ENCODE measurements at places on chromosomes 2 and 18.

- peak; percentile 87 for DNase-seq
These were observed 20.0 kb downstream of the KCNF1 start for GRCh38 chr2:10931710-10932255.

GRCh38 chr18:76460482-76460881 is 34.6 kb downstream of the ZNF516 start:
- no peak for DNase-seq

DNA sequence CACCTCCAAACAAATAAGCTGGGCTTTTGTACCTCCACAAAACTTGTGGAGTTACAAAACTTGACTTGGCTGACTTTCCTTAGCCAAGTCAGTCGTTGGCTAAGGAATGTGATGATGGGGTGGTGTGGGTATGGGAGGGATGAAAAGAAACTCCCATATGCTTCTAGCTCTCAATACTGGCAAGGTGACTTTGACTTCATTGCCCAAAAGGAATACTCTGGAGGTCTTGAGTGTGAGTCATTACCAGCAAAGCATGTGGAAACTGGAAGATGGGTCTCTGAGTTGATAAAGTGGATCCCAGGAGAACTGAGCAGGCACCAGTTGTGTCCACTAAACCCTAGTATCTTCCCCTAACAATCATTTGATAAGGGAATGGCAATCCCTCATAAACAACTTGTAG is 226.7 kb downstream of the GULP1 start:
- peak; percentile 32 for DNase-seq

GRCh38 chr2:110848519-110849030 is 116.2 kb downstream of the ACOXL start:
- no peak for DNase-seq

DNA sequence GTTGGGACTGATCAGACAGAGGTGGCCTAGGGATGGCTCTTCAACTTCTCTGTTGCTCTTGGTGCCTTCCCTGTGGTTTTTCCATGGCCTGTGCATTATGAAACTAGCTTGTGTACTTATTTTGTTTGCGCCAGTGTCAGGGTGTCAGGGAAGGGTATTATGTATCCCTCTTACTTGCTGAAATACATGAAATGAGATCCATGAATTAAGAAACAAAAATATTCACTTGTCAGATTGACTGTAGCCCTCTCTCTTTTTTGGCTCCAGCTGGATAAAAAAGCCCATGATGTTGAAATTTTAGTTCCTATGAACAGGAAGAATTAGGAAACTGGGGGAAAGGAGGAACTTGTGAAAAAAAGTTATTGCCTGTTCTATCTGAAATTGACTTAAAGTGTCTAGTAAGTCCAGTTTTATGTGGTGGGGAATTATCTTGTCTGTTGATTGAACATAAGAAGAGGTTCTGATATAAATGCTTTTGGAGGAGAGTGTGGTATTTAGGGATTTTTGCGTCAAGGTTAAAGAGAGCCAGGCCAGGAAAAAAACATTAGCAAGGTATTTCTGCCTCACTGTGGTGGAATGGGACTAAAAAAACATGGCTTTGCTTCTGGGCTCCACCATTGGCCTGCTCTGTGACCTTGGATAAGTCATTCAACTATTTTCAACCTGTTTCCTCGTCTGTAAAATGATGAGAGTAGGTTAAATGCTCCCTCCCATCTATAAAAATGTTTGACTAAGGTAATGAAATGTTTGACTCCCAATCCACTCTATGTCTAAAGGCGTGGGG is 12.0 kb downstream of the UGP2 start:
- no peak for DNase-seq

GRCh38 chr18:23542461-23542860 is 39.1 kb downstream of the RMC1 start:
- peak; percentile 71 for DNase-seq

DNA sequence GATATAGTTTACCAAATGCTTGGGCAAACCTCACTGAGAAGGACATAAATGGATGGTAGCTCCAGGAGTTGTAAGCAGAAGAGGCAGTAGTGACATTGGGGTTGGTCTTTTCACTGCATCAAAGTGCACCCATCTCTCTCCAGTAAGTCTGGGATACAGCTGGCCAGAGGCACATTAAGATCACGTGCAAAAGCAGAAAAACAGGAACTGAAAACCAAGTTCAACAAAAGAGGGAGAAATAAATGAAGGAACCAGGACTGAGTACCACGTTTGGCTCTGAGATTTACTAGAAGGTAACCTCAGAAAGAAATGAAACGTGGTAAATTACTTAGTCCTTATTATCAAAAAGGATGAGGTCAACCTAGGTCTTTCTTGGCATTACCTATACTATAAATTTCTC is 259.2 kb downstream of the OSR1 start:
- no peak for DNase-seq

- DNase-seq = no peak
These were observed 76.5 kb downstream of the CDCA7 start for GRCh38 chr2:173431191-173431590.

DNA sequence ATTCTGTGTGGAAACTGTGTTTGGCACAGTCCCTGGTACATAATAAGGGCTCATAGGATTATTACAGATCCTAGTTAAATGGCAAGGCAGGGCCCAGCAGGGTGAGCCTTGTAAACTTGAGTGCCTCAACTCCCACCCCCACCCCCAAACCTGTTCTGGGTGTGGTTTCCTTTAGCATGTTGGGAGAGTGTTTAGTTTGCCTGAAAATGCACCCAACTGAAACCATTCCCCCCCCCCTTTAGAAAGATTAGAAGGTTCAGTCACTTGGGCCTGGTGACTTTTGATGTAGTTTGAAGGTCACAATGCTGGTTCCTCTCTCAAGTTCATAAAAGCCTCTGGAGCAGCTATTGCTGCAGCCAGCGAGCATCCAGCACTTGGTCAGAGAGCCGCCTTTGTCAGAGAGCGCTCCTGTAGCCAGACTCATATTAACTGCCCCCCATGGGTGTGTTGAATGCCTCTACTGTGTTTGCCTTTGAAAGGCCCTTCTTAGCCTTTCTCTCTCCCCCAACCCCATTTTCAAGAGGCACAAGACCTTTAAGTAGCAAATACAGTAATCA is 113.7 kb downstream of the SPTBN1 start:
- no peak for DNase-seq

DNA sequence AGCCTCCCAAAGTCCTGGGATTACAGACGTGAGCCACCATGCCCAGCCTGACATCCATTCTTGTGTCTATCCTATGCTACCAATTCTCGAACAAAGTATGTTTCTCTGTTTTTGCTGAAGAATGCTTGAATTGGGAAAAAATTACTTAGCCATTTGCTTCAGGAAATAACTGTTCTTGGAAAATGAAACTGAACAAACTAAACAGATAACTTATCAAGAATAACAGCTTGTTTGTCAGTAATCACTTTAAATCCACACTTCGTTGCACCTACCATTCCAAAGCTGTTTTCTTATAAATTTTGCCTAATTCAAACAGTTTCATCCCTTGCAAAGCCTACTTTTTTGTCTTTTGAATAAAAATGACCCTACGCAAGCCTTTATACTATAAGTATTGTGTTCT is 672.9 kb downstream of the SUCLG1 start:
- no peak for DNase-seq

DNA sequence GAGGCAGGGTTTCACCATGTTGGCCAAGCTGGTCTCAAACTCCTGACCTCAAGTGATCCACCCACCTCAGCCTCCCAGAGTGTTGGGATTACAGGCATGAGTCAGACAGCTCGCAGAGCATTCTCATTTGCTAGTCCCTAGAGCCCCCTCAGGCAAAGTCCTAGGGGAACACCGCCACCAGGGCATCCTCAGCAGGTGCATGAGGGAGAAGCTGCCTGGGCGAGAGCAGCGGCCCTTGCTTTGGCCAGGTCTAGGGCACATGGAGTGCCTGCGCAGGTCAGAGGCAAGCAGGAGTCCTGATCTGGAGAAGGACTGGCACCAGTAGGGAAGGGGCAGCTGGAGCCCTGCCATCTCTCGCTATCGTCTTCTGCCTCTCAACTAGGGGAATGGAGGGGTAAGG is 32.4 kb downstream of the NGEF start:
- DNase-seq = no peak

DNA sequence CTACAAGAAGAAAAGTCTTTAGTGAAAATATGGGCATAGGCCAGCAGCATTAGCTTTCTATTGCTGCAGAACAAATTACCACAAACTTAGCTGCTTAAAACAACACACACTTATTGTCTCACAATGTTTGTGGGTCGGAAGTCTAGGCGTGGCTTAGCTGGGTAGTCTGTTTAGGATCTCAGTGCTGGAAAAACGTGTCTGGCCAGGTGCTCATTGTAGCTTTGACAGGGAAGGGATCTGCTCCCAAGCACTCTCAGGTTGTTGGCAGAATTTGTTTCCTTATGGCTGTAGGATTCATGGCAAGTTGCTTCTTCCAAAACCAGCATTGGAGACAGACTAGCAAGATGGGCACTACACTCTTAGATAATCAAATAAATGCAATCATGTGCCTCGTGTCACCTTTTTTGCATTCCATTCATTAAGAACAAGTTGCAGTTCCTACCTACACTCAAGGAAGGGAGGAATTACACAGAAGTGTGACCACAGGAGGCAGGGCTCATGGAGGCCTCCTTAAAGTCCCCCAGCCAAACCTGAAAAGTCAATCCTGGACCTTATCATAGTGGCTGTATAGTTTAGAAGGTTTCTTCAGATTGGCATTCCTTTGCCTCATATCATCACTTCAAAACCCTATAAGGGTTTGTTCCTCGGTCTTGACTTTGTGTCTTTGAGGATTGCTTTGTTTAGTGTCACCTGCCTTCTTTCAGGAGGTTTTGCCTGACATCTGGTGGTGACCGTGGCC is 17.3 kb downstream of the MRPL30 start:
- no peak for DNase-seq

GRCh38 chr2:233705911-233706506 is 6.7 kb upstream of the UGT1A5 start:
- DNase-seq = no peak

GRCh38 chr2:115484486-115484885 is 1042.0 kb downstream of the DPP10 start:
- DNase-seq = no peak

DNA sequence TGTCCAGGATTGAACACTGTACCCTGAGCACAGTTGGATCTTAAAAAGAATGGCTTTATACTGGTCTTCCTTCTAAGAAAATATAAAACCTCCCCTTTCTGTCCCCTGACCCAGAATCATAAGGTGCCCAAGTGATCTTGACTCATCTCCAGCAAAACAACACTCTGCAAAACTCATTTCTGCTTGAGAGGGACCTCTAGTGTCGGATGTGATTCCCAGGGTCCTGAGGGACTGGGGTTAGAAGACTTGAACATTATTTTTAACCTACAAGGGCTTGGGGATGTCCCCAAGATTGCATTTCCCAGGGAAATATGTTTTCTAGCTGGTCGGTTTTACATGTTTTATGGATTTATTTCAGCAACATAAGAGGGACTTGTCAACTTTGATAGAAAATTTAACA is 1318.5 kb upstream of the CELF4 start:
- DNase-seq = no peak

DNA sequence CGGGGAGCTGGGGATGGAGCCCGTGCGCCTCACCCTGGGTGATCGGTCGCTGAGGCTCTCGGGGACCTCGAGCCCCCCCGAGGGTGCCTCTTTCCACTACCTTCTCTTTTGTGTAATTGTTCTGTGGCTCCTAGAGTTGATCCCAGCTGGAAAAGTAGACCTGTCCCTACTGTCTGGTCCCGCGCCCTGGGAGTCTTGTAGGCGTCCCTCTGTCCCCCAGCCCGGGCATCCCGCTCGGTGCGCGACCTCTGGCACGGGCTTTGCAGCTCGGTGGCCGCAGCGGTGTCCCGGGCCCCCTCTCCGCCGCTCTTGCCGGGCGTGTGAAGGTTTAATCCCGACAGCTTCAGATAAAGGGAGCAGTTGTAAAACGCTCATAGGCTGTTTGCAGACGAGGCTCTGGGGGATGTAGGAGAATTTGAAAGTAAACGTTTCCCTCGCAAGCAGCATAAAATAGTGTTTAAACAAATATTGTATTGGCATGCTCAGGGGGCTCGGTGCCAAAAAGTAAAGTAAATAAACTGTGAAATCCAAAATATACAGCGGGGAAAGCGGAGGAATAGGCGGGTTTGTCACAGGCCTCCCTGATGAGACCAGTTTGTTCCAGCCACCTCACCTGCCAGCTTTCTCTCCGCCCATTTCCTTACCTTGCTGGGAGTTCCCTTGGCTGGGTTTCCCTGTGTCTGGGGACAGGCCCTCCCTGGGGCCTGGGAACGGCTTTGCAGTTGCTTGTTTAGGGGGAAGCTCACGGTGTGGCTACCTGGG is 1.9 kb downstream of the GLI2 start:
- DNase-seq = peak; percentile 55

DNA sequence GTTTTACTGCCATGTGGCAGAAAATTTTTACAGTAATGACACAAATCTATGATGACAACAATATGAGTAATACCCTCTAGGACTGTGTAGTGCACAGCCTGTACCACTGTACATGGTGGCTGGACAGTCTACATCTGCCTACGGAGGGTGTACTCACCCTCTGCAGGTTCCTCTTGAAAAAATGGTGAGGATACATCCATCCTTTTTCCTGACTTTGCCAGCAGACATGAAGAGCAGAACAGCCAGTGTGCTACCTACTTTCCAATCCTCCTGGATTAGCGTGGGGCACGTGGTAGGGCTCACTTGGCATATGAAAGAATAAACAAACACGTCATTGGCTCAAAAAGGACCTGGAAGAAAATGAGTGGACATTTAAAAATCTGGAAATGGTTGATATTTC is 62.6 kb downstream of the TRPM8 start:
- no peak for DNase-seq

DNA sequence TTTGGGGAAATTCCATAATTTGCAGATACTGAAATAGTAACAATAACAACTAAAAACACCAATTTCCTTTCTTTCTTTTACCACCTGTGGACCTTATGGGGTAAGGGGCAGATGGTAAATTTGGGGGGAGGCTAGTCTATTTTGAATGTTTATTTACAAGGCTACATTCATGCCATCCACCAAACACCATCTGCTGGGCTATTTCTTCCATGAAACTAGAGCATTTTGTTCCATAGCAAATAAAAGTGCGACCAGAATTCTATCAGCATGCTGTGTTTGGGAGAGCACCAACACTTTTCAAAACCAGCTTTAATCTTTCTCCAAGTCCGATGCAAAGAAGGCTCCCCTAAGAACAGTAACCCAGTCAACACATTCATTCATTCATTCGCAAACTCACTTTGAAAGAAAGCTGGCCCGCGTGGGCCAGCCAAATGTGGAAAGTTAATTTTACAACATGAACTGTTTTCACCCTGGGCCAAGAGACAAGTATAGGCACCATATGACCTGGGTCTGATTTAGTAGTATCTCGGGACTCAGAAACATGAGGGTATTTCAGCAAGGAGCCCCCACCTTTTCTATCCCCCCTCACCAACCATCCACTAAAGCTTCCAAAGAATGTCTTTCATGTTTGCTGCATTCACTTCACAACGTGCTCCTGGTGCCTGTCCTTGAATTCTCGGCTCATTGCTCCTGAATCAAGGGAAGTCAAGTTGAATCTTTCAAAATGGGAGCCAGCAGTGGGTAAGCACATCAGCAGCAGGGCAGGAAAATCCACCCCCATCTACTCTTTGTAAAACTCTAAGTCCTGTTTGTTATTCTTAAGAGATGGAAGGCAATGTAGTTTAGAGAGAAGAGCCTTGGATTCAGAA is 210.6 kb downstream of the C1D start:
- DNase-seq = no peak

- DNase-seq = peak; percentile 60
These were observed 806.4 kb downstream of the TRIB2 start for GRCh38 chr2:13522917-13523821.
